ENCODE measurements at places on chromosomes 1 and 21.

DNA sequence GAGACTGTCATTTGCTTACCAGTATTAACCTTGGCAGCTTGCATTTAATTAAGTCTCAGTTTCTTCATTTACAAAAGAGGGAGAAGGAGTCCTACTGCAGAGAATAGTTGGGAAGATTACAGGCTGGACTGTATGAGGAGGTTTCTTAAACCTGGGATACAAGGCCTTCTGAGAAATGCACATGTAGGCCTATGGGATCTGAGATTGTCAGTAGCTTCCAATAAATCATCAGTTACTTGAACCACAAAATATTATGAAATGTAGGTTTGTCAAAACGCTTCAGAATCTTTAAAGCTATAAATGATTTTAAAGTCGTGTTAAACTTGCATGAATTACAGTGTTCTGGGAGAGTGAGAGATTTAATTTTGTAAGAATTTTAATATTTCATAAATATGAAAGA is 69.6 kb downstream of the NRIP1 start:
- no peak for DNase-seq
- no peak overlapping the region for H3K27ac ChIP-seq
- no peak overlapping the region for H3K4me3 ChIP-seq
- no peaks in the 10 kb centered on the region for H3K4me1 ChIP-seq
- H3K36me3 ChIP-seq: peaks cover 20% of the 10 kb centered on the region

DNA sequence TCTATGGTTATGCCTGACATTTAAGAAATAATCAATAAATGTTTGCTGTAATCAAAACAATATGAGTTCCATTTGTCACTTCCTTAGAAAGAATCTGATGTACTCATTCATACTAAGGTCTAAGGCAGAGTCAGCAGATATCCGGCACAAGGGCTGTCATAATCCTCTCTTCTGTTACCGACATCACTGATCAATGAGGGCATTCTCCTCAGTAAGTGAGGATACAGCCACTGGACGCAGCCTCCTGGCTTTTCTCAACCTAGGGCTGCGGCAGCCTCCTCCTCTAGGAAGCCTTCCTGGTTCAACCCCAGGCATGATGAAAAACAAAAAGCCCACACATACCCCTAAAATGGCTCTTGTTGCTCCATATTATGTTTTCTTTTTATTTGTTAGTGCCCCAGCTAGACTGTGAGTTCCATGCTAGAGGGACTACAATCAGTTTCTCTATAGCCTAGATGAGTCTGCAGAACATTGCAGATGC is 40.7 kb upstream of the TENT5C start:
- H3K27ac ChIP-seq: no peak overlapping the region
- no peaks in the 10 kb centered on the region for H3K27me3 ChIP-seq
- DNase-seq: no peak
- no peaks in the 10 kb centered on the region for H3K4me1 ChIP-seq

DNA sequence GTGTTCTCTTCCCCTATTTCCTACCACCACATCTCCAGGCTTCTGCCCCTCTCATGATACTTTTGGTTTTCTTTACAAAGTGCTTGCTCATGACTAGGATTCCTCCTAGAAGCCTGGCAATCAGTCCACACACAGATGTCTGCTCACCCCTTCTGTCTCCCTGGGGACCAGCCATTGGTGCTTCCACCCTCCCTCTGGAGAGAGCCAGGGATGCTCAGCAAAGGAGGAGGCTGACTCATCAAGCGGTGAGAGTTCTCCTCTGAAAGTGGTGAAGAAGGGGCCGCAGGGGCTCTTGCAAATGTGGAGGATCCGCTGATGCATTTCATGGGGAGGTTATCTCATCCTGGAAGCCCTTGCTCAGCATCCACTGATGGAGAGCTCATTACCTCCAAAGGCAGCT is 14.5 kb downstream of the NT5C1A start:
- no peak for DNase-seq
- no peak overlapping the region for H3K4me3 ChIP-seq
- H3K27me3 ChIP-seq: no peaks in the 10 kb centered on the region
- H3K36me3 ChIP-seq: no peaks in the 10 kb centered on the region
- H3K27ac ChIP-seq: no peak overlapping the region

DNA sequence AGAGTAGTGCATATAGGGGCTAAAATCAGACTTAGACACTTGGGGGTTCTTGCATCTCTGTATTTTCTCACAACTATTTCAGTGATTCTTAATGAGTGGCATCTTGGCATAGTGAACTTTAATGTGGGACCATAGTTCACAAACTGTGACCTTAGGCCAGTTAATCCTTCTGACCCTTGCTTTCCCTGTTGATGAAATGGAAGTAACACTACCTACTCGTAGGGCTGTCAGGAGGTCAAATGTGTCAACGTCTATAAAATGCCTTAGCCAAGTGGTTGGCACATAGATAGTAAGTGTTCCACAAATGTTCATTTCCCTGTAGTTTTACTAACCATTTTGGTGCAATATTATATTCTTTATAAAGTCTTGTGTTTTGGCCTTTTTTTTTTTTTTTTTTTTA is 49.4 kb downstream of the DYRK1A start:
- H3K4me1 ChIP-seq: peaks cover 86% of the 10 kb centered on the region
- no peaks in the 10 kb centered on the region for H3K27me3 ChIP-seq
- no peaks in the 10 kb centered on the region for H3K36me3 ChIP-seq
- no peak overlapping the region for H3K4me3 ChIP-seq
- no peak for DNase-seq

GRCh38 chr1:226735576-226735975 is 3.5 kb downstream of the ITPKB start:
- H3K27ac ChIP-seq: peak overlapping the region; percentile 93
- no peak for DNase-seq
- peaks cover 79% of the 10 kb centered on the region for H3K4me1 ChIP-seq

- no peak for DNase-seq
- H3K36me3 ChIP-seq: no peaks in the 10 kb centered on the region
- no peaks in the 10 kb centered on the region for H3K4me1 ChIP-seq
- H3K4me3 ChIP-seq: no peak overlapping the region
Measured at GRCh38 chr21:31284797-31285397, 59.2 kb downstream of the TIAM1 start.

DNA sequence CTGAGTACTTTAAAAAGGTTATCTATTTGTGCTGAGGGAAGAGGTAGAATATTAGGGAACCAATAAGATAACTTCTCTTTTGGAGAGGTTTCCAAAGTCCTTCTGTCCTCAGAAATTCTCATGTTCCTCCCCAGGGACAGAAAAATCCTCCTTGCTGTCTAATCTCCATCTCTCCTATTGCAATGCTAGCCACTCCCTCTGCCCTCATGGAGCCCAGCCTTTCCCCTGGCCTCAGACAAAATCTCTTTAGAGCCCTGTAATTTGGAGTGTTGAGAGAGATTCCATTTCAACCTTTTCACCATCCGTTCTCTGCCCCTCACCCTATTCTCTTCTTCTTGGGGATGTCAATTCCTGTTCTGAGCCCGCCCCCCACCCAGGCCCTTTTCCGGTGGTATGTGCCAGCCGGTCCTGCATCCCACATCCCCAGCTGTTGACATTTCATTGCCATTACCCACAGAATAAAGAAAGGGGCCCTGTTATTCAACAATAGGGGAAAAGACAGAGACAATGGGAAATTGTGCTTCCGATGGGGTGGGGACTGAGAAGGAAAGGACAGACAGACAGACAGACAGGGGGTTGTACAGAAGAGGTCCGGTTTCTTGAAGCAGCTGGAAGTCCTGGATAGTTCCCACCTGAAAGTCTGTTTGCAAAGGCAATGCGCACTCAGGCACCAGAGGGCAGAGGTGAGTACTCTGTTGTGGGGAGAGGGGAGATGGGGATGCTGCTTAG is at the start of gene HAPLN2:
Gene HAPLN2 (plus strand): TSS at position 563 of the 729 bp plus-strand sequence. CDS start 4,076 bp downstream, outside the sequence.
- DNase-seq: no peak
- no peak within 1 kb of the TSS for H3K27ac ChIP-seq
- H3K4me3 ChIP-seq: no peak within 1 kb of the TSS
- no peaks in the 10 kb centered on the region for H3K36me3 ChIP-seq

DNA sequence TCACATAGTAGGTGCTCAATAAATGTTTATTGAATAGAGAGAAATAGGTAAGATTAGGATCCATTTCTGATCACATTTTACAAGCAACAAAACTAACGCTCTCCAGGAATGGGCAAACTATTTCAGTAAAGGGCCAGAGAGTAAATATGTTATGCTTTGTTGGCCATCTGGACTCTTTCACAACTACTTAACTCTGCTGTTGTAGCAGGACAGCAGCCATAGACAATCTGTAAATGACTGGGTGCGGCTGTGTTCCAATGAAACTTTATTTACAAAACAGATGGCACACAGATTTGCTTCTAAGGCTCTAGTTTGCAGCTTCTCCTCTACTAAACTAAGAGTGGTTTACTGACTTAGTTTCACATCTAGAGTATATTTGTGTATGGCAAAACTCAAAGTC is 83.0 kb upstream of the BACH1 start:
- H3K4me1 ChIP-seq: no peaks in the 10 kb centered on the region
- no peaks in the 10 kb centered on the region for H3K36me3 ChIP-seq
- H3K4me3 ChIP-seq: no peak overlapping the region
- H3K27ac ChIP-seq: no peak overlapping the region

- H3K4me3 ChIP-seq: peak overlapping the region; percentile 46
- no peaks in the 10 kb centered on the region for H3K27me3 ChIP-seq
- no peak for DNase-seq
- H3K36me3 ChIP-seq: peaks cover 15% of the 10 kb centered on the region
- H3K27ac ChIP-seq: peak overlapping the region; percentile 5
- no peaks in the 10 kb centered on the region for H3K4me1 ChIP-seq
Measured at GRCh38 chr1:7827126-7827955, 25.5 kb downstream of the UTS2 start.
